ENCODE measurements at places on chromosomes 1 and 21.

- H3K27me3 ChIP-seq = no peaks in the 10 kb centered on the region
- no peak overlapping the region for H3K4me3 ChIP-seq
- H3K4me1 ChIP-seq = no peaks in the 10 kb centered on the region
- H3K36me3 ChIP-seq = no peaks in the 10 kb centered on the region
- no peak overlapping the region for H3K27ac ChIP-seq
These were observed 100.5 kb downstream of the SYF2 start for GRCh38 chr1:25131794-25132193.

GRCh38 chr1:178109348-178110143, 15.6 kb downstream of the RASAL2 start:
- H3K27ac ChIP-seq = no peak overlapping the region
- no peaks in the 10 kb centered on the region for H3K36me3 ChIP-seq
- DNase-seq = no peak
- no peaks in the 10 kb centered on the region for H3K4me1 ChIP-seq
- no peak overlapping the region for H3K4me3 ChIP-seq

- H3K27me3 ChIP-seq = peaks cover 30% of the 10 kb centered on the region
- H3K36me3 ChIP-seq = no peaks in the 10 kb centered on the region
- H3K27ac ChIP-seq = no peak overlapping the region
- no peak overlapping the region for H3K4me3 ChIP-seq
These were observed 19.4 kb downstream of the AGRN start for GRCh38 chr1:1039145-1039910.

- no peaks in the 10 kb centered on the region for H3K27me3 ChIP-seq
- H3K4me3 ChIP-seq = no peak overlapping the region
- H3K4me1 ChIP-seq = peaks cover 14% of the 10 kb centered on the region
These were observed 193.1 kb downstream of the ST6GALNAC3 start for GRCh38 chr1:76267631-76268030.

DNA sequence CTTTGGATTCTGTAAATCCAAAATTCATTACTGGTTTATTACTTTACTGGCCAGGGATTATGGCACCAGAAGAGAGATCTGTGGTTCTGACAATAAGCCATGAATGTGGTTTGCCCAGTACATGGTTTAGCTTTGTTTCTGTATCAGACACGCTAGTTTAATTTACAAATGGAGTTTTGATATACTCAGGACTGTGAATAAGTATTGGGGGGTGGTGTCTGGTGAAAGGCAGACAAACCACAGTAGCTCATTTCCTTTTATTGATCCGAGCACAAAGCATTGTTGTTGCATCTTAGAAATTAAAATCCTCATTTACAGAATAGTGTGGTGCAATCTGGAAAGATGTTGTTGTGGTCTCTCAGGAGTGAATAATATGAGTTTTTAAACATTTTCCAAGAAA, 96.0 kb downstream of the ST6GALNAC3 start:
- no peak overlapping the region for H3K27ac ChIP-seq
- no peaks in the 10 kb centered on the region for H3K4me1 ChIP-seq
- H3K36me3 ChIP-seq = no peaks in the 10 kb centered on the region
- H3K27me3 ChIP-seq = no peaks in the 10 kb centered on the region

DNA sequence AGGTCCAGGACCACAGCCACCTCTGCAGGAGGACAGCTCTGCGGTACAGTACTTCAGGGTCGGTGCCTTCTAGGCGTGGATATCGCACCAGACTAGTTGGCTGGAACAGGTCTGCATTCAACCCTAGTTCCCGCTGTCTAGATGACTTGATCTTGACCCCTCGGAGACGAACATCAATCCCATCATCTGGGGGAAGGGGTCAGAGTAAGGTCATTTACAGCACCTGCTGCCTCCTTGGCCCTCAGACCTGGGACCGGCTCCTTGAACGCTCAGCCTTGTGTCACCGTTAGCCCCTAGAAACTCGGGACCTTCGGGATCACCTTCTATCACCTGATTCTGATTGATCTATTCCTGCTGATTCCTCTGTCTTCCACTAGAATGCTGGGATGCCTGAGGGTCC, 2.6 kb downstream of the HECTD3 start:
- H3K4me1 ChIP-seq = peaks cover 36% of the 10 kb centered on the region
- no peak overlapping the region for H3K27ac ChIP-seq
- no peak for DNase-seq
- H3K27me3 ChIP-seq = no peaks in the 10 kb centered on the region
- no peaks in the 10 kb centered on the region for H3K36me3 ChIP-seq
- no peak overlapping the region for H3K4me3 ChIP-seq

DNA sequence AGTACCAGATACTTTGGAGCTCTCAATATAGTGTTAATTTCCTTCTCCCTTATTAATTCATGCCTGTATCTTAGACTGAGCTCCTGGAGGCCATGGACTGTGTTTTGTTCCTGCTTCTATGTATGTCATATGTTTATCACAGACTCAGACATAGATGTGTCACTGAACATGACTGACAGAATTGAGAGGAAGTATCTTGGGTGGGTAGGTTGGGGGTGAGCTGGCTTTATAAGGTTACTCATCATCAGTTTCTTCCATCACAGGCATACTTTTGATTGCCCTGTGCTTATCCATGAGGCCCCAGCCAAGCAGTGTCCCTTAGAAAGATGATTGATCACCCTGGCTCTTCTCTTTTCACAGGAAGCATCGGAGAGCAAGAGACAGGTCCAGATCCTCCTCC, 5.6 kb upstream of the SH3D21 start:
- H3K27ac ChIP-seq = peak overlapping the region; percentile 73
- no peak overlapping the region for H3K4me3 ChIP-seq
- H3K36me3 ChIP-seq = peaks cover 43% of the 10 kb centered on the region
- no peaks in the 10 kb centered on the region for H3K27me3 ChIP-seq

- no peak overlapping the region for H3K4me3 ChIP-seq
- H3K27me3 ChIP-seq = no peaks in the 10 kb centered on the region
- DNase-seq = no peak
- H3K4me1 ChIP-seq = peaks cover 7% of the 10 kb centered on the region
These were observed 6.1 kb downstream of the ZNF124 start for GRCh38 chr1:247165674-247166073.

DNA sequence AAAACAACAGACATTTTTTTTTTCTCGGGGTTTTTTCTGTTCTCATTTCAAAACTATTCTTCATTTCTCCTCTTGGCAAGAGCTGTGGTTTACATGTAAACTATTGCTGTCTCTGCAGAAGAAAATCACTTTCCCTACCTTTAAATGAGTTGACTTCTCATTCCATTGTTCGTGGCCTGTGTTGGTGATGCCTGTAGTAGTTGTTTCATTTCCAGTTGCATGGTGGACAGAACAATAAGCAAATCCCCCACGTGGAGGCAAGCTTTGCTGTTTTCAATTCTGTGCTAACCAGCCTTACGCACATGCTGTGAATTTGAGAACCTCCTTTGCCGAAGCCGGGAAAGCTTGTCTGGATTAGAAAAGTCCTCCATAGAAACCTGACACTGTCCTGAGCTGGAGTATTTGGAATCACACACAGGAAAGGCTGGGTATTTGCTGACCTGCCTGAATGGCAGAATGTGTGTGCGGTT, 26.2 kb upstream of the MAP3K7CL start:
- no peak for DNase-seq
- H3K27ac ChIP-seq = no peak overlapping the region
- no peak overlapping the region for H3K4me3 ChIP-seq
- no peaks in the 10 kb centered on the region for H3K27me3 ChIP-seq

DNA sequence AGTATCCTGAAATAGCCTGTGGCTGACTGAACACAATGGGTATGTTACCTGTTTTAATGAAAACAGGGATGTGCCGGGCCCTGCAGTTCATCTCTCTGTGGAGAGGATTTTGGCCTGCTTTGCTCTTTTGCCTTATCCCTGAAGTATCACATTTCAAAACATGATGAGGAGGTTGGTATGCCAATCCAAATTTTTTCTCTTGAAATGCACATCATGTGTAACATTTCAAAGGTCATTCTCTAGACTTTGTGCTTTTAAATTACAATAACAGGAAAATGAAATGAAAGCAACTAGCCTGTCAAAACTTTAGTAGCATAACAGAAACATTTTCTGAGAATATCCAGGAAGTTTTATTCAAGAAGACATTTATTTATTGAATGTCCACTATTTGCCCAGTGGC, 118.9 kb downstream of the SLC44A5 start:
- no peak overlapping the region for H3K27ac ChIP-seq
- no peaks in the 10 kb centered on the region for H3K36me3 ChIP-seq
- H3K4me1 ChIP-seq = no peaks in the 10 kb centered on the region
- DNase-seq = no peak
- no peaks in the 10 kb centered on the region for H3K27me3 ChIP-seq

- no peak for DNase-seq
- H3K4me3 ChIP-seq = no peak overlapping the region
- H3K27ac ChIP-seq = no peak overlapping the region
- peaks cover 2% of the 10 kb centered on the region for H3K36me3 ChIP-seq
These were observed 18.0 kb upstream of the RABGGTB start for GRCh38 chr1:75768016-75768415.

- no peaks in the 10 kb centered on the region for H3K36me3 ChIP-seq
- no peak for DNase-seq
- H3K4me3 ChIP-seq = no peak overlapping the region
- H3K4me1 ChIP-seq = no peaks in the 10 kb centered on the region
These were observed 30.5 kb downstream of the ZCCHC17 start for GRCh38 chr1:31327381-31327780.

GRCh38 chr1:228030451-228031201, 23.8 kb downstream of the WNT3A start:
- DNase-seq = peak; percentile 1
- no peak overlapping the region for H3K4me3 ChIP-seq
- H3K36me3 ChIP-seq = no peaks in the 10 kb centered on the region
- H3K4me1 ChIP-seq = no peaks in the 10 kb centered on the region

- DNase-seq = no peak
- H3K27me3 ChIP-seq = peaks cover 63% of the 10 kb centered on the region
- no peak overlapping the region for H3K4me3 ChIP-seq
- H3K27ac ChIP-seq = no peak overlapping the region
- no peaks in the 10 kb centered on the region for H3K4me1 ChIP-seq
- H3K36me3 ChIP-seq = no peaks in the 10 kb centered on the region
These were observed 164.5 kb upstream of the CACNA1E start for GRCh38 chr1:181318858-181319235.

DNA sequence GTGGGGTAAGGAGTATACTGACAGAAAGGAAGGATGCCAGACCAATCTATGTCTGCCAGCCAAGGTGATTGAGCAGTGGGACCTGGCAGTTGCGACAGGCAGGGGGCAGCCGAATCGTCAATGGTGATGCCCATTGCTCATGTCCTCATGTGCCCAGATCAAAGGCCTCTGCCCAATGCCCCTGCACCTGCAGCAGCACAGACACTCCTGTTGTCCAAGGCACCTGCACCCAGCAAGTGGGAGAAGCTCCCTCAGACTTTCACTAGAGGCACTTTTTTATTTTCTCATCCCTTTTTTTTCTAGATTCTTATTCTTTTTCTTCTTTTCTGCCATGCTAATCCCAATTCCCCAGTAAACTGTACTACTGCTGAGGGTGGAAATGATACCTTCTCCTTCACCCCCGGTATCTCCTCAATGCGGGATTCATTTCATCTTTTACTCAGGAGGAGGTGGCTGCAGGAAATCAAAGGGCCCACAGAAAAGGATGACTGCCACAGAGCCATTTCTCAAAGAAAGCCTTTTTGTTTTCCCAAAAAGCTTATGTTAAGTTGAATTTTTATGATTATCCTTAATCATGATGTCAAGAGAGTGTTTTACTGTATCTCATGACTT, 332.0 kb downstream of the PAPPA2 start:
- H3K4me3 ChIP-seq = no peak overlapping the region
- H3K27me3 ChIP-seq = no peaks in the 10 kb centered on the region
- H3K36me3 ChIP-seq = no peaks in the 10 kb centered on the region
- no peaks in the 10 kb centered on the region for H3K4me1 ChIP-seq
- no peak overlapping the region for H3K27ac ChIP-seq

DNA sequence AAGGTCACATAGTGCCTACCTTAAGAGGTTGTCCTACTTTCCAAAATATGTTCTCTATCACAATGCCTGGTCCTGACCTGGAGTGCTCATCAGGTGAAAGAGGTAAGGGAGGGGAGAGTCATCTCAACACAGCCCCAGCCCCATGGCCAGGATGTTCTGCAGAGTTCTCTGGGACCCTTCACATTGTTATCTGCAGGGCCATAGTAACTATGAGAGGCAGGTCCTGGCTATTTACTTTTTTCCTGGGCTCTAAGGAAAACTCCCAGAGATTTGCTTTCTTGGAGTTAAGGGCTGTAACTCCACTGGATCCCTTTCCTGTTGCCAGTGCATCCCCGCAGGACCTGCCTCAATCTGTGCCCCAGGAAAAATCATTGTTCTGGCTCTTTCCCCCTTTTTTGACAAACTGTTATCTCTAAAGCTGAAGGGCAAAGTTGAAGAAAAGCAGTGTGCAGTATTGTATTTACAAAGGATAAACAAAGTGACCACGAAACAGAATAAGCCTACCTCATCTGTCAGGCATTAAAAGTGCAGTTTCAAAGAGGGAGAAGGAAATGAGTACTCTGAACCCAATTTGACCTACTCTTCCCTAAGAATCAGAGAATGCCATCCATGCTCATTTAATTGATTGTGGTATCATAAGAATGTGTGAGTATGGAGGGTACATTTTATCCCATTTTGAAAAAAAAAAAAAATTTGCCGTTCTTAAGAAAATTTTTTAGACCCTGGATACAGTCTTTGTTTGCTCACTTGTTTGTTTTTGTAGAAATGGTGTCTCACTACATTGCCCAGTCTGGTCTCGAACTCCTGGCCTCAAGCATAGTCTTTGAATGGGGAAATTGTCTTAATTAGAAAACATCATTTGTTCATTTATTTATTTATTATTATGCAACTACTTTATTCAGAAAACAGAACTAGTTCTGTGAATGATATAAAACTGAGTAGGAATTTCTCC, 149.6 kb downstream of the RHOU start:
- no peaks in the 10 kb centered on the region for H3K4me1 ChIP-seq
- DNase-seq = no peak
- H3K36me3 ChIP-seq = no peaks in the 10 kb centered on the region
- no peak overlapping the region for H3K4me3 ChIP-seq

DNA sequence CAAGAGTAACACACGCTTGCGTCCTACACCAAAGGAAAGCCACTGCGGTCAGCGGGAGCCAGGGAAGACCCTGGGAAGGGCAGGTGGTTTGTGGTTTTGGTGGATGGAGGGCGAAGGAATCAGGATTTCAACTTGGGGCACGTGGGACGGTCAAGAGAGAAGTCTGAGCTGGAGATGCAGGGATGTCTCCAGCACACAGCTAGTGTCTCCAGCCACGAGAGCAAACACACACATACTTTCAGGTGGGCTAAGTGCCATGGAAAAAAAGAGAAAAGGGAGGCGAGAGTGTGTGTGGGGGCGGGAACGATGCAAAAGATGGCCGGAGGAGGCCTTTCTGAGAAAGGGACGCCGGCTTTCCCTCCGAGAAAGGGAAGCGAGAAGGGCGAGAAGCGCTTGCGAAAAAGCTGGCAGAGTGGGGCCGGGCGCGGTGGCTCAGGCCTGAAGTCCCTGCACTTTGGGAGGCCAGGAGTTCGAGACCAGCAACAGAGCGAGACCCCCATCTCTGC, 1.4 kb upstream of the SRRM1 start:
- H3K27ac ChIP-seq = peak overlapping the region; percentile 99
- H3K36me3 ChIP-seq = no peaks in the 10 kb centered on the region
- no peaks in the 10 kb centered on the region for H3K27me3 ChIP-seq

Measured in transverse colon (tissue), 4 donors.